H7 (cell line): ENCODE measurements at places on chromosomes 5 and 9.

GRCh38 chr5:171379961-171380360 is 7.7 kb upstream of the NPM1 start:
- no peak for DNase-seq

DNA sequence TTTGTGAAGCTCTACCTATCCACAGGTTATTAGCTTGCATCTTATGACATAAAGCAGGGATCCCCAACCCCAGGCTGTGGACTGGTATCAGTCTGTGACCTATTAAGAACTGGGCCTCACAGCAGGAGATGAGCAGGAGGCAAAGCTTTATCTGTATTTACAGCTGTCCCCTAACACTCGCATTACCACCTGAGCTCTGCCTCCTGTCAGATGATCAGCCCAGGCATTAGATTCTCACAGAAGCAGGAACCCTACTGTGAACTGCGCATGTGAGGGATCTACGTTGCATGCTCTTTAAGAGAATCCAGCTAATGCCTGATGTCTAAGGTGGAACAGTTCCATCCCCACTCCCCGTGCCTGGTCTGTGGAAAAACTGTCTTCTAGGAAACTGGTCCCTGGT is 19.7 kb downstream of the FBXW11 start:
- DNase-seq, result no peak

DNA sequence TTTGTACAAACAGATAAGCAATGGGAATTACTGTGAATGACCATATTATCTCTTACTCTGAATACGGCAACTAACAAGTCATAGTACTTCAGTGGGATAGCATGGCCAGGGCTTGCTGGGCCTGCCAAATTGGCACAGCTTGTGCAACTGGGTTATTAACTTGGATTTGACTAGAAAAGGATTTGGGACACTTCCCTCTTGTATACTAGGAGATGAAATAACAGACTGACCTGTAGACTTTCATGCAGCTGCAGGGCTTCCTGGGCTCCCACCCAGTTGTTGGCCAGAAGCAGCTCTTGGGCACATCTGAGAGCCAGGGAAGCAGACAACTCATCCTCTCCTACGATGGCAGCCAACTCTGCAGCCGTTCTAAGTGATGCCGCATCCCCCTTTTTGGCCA is 39.8 kb downstream of the CNOT8 start:
- DNase-seq, result no peak

GRCh38 chr9:99116003-99116411 is 11.1 kb downstream of the TGFBR1 start:
- DNase-seq, result no peak

DNA sequence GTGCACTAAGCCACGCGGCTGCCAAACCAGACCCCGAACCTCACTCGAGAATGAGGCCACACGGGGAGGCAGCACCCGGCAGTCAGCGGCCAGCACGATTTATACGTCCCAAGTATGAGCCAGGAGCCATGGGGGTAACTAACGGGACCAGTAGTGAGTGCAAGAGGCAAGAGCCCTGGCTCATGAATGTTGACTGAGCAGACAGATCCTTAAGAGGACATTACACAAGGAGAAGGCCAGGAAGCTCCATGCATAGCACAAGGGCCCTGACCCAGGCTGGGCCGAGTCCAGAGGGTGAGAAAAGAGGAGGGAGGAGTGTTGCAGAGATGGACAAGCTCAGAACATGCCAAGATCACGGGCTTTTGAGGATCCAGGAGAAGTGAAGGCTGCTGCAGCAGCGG is 58.6 kb upstream of the PHYKPL start:
- DNase-seq, result no peak

DNA sequence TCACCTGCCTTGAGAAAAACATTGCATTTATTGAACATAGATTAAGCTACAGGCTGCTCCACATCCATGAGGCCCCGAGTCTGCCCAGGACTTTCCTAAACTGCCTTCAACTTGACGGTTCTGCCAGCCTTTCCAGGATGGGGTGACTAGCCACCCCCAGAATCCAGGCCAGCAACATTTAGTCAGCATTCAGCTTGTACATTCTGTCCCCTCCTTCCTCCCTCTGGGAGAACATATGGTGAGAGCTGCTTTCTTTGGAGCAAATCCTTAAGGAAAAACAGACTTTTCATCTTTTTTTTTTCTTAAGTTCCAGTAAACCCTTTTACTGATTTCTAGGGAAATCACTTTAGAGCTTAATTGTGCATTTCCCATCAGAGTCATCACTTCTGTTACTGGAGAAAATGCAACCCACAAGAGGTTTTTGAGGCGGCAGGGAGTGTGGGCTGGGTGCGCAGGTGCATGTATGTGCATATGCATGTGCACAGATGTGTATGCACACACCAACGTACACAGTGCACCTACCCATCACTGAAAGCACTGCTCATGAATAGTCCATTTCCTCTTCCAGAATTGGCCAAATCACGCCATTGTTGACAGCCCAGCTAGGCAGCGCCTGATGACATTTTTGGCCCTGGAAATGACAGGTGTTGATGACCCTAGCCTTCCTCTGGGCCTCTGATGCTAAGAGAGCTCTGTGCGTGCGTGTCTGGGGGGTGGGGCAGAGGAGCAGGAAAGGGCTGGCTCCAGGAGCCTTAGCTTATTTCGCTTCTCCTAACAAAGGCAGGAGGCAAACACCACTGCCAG is 145.6 kb downstream of the HSD17B3 start:
- DNase-seq, result peak; percentile 51

DNA sequence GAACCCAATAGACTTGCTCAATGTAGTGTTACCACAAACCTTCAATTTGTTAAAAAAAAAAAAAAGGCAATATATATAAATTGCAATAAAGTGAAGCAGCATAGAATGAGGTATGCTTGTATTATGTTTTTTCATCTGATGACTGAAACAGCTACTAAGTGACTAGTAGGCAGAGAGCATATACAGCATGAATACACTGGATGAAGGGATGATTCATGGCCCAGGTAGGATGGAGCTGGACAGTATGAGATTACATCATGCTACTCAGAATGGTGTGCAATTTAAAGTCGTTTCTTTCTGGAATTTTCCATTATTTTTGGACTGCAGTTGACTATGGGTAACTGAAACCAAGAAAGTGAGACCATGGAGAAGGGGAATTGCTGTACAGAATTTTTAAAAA is 161.2 kb downstream of the GNA14 start:
- no peak for DNase-seq

GRCh38 chr5:167857321-167857720 is 434.1 kb upstream of the WWC1 start:
- DNase-seq, result no peak
